ENCODE measurements at places on chromosomes 7 and 10.

DNA sequence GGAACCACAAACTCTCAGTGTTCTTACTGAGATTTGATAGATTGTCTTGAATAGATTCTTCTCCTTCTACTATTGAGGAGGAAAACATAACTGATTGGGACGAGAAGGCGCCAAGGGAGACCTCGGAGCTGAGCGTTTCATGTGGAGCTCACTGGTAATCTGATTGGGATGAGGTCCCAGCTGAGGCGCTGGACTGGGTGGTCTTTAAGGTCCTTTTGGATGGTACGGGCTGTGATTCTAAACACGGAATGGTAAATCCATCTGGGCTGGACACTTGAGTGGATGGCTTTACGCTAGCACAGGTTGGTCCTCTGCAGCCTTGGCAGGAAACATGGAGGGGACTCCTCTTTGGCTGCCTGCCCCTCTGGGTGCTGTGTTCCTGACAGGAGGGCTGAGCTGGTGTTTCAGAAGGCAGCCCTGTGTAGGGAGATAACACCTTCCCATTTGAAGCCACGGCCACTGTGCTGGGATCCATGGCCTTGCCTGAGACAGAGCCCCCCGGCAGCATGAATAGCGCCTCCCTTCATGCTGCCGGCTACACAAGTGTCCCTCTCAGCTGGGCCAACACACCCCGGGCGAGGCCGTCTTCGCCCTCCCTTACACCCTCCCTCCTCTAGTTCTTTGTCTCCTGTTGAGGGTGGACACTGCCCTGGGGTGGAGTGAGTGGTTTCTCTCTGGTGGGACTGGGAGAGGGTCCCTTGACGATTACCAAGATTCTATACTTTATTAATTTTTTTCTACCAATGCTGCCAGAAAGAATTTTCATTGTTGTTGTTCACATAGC is 203.2 kb upstream of the SHH start:
- DNase-seq = no peak

DNA sequence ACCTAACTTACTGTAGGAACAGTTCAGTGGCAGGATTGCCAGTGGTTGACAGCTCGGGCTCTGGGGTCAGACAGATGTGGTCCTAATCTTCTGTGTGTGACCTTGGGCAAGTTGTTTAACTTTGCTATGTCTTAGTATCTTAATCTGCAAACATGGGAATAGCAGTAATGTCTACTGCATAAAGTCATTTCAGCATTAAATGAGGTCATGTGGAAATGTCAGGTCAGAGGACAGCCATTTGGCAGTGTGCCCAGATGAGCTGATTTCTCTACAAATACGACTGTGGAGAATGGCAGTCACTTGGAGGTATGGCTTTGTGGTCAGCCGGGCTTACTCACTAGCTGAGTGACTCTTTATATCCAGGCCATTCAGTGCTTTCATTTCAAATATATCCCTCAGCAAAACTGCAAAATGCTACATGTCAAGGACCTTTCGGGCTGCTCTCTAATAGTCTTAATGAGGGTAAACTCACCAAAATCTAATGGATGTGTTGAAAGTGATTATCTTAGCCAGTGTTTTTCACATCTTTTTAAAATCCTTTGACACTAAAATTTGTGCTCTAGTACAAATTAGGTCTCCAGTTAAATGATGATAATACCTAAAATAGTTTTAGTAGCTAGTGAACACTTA is 171.4 kb downstream of the ST7 start:
- no peak for DNase-seq

DNA sequence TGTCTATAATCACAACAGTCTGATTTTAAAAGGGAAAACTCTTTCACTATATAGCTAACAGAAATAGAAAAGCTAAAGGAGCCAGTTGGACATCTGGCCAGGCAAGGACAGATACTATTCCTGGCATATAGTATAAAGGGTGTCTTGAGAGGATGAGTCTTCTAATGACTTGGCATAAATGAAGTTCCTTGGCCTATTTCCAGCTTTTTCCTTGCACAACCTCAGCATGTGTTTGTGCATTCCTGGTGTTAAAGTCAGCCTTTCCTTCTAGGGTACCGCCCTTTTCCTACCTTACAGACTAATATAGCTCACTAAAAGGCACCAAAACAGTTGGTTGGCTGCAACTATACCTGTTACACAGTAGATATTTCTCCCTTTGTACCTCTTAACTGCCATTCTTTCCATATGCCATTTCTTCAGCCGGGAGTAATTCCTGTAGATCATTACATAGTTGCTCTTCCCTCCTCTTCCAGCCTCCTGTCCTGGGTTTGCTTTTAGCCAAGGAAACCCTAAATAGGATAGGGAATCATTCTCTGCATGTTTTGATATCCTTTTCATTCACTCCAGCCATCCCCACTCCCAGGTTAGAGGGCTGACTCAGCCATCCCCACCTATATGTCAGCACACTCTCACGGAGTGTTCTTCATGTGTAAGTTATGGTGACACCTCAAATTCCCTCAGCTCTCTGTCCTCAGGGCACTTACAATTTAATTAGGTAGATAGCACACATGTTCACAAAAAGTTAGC is 102.1 kb upstream of the MDFIC start:
- no peak for DNase-seq

DNA sequence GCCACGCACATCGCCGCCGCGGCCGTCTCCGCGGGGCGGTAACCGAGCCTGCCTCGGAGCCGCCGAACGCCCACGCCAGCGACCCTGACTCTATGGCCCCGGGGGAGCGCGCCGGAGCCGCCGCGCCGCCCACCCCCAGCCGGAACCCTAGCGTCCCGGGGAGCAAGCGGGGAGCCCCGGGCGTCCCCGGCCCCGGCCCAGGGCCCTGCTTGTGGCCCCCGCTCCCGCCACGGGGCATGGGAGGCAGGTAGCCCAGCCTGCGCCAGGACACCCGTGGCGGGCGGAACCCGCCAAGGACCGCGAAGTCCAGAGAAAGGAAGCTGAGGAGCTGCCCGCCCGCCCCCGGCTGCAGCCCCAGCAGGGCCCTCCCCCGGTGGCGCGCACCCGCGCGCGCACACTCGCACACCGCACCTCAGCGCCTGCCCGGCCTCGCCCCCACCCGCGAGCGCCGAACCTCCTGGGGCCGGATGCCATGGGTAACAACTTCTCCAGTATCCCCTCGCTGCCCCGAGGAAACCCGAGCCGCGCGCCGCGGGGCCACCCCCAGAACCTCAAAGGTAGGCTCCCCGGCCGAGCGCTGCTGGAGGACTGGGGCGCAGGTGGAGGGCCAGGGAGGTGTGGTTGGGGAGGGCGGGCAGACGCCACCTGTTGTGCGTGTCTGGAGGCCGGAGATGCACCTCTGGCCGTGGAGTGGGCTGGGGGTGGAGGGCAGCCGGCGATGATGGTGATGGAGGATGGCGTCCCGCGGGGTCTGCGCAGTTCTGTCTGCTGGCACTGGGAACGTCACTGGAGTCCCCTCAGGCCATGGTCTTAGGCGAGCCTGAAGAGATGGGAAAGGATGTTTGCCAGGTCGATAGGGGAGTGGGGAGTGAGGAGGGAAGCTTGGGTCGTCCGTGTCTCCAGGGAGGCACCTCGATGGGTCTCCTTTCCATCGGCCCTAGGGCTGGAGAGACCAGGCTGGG is 692 bp downstream of the NEURL1 start:
- peak; percentile 22 for DNase-seq

- DNase-seq = no peak
Observed at GRCh38 chr10:121664671-121665070, 66.4 kb upstream of the FGFR2 start.

GRCh38 chr7:46710927-46711326 is 789.9 kb upstream of the IGFBP3 start:
- no peak for DNase-seq

DNA sequence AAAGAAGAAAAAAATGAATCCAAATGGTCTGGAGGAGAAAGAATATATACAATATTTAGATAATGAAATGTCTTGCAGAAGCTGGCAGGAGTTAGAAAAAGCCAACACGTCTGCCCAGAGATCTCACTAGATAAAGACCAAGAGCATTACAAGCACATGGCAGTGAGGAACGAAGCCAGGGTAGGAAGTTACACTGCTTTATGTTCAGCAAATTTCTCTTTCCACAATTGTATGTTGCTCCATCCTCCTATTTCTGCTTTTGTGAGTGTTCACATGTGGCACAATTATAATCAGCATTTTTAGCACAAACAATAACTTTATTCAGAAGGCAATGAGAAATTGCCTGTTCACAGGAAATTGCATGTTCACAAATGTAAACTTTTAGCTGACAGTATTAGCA is 53.7 kb downstream of the LRRC17 start:
- no peak for DNase-seq

DNA sequence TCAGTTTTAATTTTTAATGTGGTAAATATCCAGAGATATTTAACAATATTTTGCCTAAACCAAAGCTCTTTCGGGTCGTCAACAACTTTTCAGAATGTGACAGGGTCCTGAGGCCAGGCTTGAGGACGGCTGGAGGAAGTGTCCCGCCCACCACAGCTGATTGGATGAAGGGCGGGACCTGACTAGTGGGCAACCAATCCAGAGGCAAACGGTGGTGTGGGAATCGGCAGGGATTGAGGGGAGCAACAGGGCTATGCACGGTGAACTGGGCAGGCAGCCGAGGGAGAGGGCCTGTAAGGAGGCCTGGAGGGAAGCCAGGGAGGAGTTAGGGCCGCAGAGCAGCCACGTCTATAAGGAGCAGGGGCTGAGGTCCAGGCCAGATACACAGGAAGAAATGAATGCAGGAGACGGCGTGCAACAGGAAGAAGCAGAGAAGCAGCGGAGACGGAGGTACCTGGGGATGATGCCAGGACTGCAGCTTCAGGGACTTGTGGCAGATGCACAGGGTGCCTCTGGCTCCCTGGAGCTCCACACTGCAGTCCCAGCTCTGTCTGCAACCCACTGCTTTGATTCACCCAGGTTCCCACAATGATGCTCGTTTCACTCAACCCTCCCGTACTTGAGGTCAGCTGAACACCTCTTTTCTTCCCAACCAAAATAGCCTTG is 46.1 kb upstream of the ZMIZ1 start:
- DNase-seq = no peak

DNA sequence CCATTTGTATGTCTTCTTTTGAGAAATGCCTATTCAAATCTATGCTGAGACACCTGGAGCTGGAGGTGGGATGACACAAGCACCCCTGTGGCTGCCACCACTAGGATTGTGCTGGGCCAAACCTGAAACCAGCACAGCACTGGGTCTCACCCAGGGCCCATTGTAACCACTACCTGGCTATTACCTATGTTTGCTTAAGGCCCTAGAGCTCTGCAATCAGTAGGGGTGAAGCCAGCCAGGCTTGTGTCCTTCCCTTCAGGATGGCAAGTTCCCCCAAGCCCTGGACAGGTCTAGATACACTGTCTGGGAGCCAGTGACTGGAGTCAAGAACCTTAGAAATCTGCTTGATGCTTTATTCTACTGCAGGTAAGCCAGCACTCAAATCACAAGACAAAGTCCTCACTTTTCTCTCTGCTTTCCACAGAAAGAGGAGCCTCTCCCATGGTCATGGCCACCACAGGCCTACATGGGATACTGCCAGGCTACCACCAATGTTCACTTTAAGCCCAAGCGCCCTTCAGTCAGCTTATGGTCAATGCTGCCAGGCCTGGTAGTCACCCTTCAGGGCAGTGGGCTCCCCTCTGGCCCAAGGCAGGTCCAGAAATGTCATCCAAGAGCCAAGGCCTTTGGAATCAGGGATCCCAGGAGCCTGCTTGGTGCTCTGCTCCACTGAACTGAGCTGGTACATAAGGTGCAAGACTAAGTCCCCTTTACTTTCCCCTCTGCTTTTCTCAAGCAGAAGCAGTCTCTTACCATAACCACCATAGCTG is 105.3 kb downstream of the BMS1 start:
- DNase-seq = no peak

GRCh38 chr7:29078311-29079260 is 67.8 kb downstream of the CPVL start:
- DNase-seq = no peak

Measured in stimulated activated CD4-positive, alpha-beta T cell treated with anti-CD3 and anti-CD28 coated beads, Interleukin-4, amount 100 ng/mL, for 4 hours (primary cell).